ENCODE measurements at places on chromosomes 5 and 9. TPM values are rescaled to one million over a fixed set of nuclear protein-coding genes. Genes with fewer than 3 reads are reported as not detected.
A peak's percentile ranks its signal among the peaks of the same experiment; 100 is the strongest.

PRSS3 gene
- not detected for total RNA-seq

DNA sequence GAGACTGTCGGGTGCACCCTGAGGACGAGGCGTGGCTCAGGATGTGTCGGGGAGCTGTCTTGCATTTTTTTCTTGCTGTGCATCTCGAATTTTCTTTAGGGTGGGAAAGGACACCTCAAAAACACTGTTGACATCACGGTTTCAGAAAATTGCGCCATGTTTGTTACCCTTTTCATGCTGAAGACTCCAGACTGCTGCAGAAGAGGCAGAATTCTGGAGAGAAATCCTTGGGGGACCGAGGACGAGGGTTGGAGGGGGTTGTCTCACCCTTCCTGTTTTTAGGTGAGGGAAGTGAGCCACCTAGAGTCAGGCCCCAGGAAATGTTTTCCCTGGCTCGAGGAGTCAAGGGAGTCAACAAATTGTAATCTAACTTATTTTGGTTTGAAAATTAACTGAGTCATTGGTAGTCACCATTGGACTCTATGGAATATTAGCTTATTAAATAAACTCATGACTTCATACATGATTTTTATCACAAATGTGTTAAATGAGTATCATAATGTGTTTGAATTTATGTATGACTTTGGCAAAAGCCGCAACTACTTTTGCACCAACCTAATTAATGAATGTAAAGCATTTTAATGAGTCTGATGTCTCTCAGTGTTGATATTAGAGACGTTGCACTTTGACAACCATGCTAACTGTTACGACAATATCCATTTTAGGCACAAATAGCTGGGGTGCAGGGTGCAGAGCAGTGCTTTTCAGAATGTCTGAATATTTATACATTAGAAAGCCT is 724 bp upstream of the LYSMD3 start:
- H3K36me3 ChIP-seq, result peaks cover 10% of the 10 kb centered on the region
- peak overlapping the region; percentile 87 for H3K27ac ChIP-seq
- peaks cover 24% of the 10 kb centered on the region for H3K27me3 ChIP-seq
- H3K4me1 ChIP-seq, result peaks cover 25% of the 10 kb centered on the region

- no peaks in the 10 kb centered on the region for H3K36me3 ChIP-seq
- no peak for DNase-seq
- no peaks in the 10 kb centered on the region for H3K4me1 ChIP-seq
- no peak overlapping the region for H3K27ac ChIP-seq
- peaks cover 5% of the 10 kb centered on the region for H3K27me3 ChIP-seq
These were observed 2.7 kb upstream of the MYMK start for GRCh38 chr9:133527444-133527920.

DNA sequence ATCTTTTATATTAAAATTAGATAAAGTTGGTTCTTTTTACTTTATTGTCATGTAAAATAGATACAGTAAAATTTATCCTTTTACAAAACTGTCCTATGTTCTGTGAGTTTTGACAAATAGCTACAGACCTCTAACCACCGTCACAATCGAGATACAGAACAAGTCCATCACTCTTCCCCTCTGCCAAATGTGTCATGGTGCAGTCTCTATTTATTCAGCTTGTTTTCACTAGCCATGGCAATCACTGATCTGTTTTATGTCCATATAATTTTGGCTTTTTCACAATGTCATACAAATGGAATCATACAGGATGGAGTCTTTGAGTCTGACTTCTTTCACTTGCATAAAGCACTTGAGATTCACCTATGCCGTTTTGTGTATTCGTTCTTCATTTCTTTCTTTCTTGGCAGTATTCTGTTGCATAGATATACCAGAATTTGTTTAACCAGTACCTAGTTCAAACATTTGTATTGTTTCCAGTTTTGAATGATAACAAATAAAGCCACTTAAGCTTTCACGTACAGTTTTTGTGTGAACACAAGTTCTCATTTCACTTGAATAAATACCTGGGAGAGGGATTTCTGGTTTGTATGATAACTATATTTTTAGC is 273.2 kb upstream of the MPDZ start:
- H3K36me3 ChIP-seq, result no peaks in the 10 kb centered on the region
- no peak for DNase-seq
- no peak overlapping the region for H3K27ac ChIP-seq
- H3K4me1 ChIP-seq, result no peaks in the 10 kb centered on the region

DNA sequence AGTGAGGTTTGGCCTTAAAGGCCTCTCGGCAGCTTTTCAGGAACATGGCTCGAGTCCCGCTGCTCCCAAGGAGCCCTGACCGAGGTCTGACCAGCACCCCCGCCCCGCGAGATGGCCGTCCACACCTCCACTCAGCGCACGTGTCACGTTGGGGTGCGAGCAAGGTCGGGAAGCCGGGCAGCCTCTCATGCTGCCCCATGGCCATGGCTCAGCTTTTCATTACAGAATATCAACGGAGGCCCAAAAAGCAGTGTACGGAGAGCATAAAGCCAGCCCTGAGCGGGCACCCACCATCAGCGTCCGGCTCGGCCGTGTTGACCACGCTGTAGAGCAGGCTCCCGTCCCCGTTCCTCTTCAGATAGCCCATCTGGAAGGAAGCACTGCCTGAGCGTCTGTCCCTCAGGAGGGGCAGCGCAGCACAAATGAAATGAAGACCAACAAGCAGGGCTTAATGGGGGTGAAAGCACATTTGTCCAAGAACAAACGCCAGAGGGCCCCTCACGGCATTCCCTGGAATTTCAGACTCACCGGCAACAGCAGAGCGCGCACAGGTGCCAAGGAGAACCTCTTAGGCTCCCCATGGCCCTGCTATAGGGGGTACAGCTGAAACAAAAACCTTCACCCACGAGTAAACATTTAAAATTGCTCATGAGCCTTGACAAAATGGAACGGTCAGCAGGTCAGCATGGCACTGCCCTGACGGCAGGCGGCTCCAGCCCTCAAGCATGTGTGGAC is 11.6 kb downstream of the BRD9 start:
- H3K27me3 ChIP-seq, result no peaks in the 10 kb centered on the region
- peaks cover 72% of the 10 kb centered on the region for H3K36me3 ChIP-seq
- H3K4me3 ChIP-seq, result no peak overlapping the region
- DNase-seq, result no peak
- peak overlapping the region; percentile 35 for H3K27ac ChIP-seq
- peaks cover 18% of the 10 kb centered on the region for H3K4me1 ChIP-seq

- peak; percentile 78 for DNase-seq
- no peak overlapping the region for H3K4me3 ChIP-seq
- H3K27me3 ChIP-seq, result peaks cover 20% of the 10 kb centered on the region
- no peaks in the 10 kb centered on the region for H3K4me1 ChIP-seq
These were observed 326.5 kb downstream of the ZSWIM6 start for GRCh38 chr5:61658592-61659008.

DNA sequence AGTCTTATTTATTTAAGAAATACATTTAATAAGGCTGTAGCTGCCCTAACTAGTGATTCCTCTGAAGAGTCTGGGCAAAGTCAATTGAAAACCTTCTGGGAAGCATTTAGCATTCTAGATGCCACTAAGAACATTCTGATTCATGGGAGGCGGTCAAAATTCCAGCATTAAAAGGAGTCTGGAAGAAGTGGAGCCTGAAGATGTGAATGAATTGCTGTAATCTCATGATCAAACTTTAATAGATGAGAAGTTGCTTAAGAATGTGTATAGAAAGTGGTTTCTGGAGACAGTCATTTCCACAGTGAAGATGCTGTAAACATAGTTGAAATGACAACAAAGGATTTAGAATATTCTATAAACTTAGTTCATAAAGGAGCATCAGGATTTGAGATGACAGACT is 61.4 kb downstream of the WDR41 start:
- H3K27me3 ChIP-seq, result no peaks in the 10 kb centered on the region
- no peak overlapping the region for H3K27ac ChIP-seq
- H3K36me3 ChIP-seq, result peaks cover 24% of the 10 kb centered on the region
- peaks cover 3% of the 10 kb centered on the region for H3K4me1 ChIP-seq
- no peak for DNase-seq
- H3K4me3 ChIP-seq, result no peak overlapping the region

DNA sequence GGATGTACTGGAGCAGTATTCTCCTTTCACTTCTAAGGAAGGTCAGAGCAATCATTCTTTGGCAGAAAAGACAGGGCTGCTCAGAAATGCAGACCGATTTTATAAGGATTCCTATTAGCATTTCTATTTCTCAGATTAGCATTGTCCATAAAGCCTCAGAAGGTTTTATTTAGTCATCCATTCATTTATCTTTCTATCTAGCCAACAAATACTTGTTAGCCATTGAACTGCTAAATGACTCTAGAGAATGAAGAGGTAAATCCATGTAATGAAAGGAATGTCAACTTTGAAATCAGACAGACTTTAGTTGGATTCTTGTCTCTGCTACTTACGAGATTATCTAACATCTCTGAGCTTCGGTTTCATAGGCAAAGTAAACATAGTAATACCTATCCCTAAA is 165.2 kb downstream of the SLC25A46 start:
- no peaks in the 10 kb centered on the region for H3K36me3 ChIP-seq
- H3K4me1 ChIP-seq, result no peaks in the 10 kb centered on the region
- H3K27me3 ChIP-seq, result peaks cover 8% of the 10 kb centered on the region
- H3K4me3 ChIP-seq, result no peak overlapping the region
- no peak overlapping the region for H3K27ac ChIP-seq

GRCh38 chr5:137843676-137844299 is 23.9 kb upstream of the MYOT start:
- H3K4me3 ChIP-seq, result no peak overlapping the region
- H3K27me3 ChIP-seq, result peaks cover 1% of the 10 kb centered on the region
- DNase-seq, result no peak
- H3K36me3 ChIP-seq, result no peaks in the 10 kb centered on the region

DNA sequence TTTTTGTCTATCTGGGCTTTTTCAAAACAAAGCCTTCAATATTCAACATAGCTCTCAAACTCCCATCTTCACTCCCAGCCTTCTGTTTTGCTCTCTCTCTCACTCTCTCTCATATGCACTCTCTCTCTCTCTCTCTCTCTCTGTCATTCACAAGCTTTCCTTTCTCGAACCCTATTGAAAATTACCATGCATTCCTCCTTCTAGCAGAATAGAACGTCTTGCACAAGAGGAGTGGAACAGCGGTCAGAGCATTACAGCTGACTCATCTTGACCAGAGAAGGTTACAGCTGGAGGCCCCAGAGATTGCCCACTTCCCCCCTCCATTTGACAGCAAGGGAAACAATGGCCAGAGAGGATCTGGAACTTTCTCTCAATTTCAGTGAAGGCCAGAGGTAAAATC is 51.0 kb upstream of the LIFR start:
- no peak overlapping the region for H3K27ac ChIP-seq
- DNase-seq, result no peak
- H3K4me3 ChIP-seq, result no peak overlapping the region
- H3K36me3 ChIP-seq, result no peaks in the 10 kb centered on the region
- peaks cover 9% of the 10 kb centered on the region for H3K27me3 ChIP-seq
- no peaks in the 10 kb centered on the region for H3K4me1 ChIP-seq

DNA sequence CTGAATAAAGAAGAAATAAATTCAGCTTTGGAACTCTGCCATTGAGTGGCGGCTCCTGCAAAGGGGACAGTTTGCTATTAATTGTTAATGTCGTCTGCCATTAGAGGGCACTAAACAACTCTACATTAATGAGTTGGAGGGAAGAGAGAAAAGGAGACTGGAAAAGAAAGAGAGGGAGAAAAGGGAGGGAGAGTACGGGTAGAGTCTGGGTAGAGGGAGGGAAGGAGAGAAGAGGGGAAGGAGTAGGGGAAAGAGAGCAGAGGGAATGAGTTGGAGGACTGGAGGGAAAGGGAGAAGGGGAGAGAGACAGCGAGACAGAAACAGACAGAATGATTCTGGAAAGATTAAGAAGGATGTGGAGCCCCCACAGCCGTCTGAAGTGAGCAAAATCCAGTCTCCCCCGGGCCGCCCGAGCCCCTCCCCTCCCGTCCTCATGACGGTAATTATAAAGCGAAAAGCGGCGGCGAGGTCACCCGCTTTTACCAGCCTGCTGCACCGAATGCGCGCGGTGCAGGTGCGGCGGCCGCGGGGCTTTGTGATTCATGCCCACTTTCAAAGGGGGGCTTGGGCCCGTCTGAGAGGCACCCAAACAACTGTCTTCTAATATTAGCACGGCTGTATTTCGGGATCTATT is 1.9 kb upstream of the FST start:
- H3K4me3 ChIP-seq, result peak overlapping the region; percentile 59
- H3K27ac ChIP-seq, result no peak overlapping the region
- no peaks in the 10 kb centered on the region for H3K36me3 ChIP-seq
- no peak for DNase-seq
- H3K27me3 ChIP-seq, result peaks cover 67% of the 10 kb centered on the region

DNA sequence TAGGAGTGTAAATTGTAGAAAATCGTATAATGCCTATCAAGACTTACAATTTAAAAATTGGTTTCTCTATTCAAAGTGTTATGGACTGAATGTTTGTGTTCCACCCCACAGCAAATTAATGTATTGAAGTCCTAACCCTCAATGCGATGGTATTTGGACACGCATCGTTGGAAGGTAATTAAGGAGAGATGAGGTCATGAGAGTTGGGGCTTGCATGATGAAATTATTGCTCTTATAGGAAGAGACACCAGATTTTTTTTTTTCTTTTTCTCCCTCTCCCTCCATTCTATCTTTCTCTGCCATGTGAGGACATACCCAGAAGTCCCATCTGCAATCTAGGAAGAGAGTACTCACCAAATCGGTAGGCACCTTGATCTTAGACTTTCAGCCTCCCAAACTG is 189.2 kb downstream of the MAN2A1 start:
- H3K36me3 ChIP-seq, result no peaks in the 10 kb centered on the region
- no peaks in the 10 kb centered on the region for H3K27me3 ChIP-seq
- H3K4me3 ChIP-seq, result no peak overlapping the region
- H3K4me1 ChIP-seq, result peaks cover 14% of the 10 kb centered on the region

DNA sequence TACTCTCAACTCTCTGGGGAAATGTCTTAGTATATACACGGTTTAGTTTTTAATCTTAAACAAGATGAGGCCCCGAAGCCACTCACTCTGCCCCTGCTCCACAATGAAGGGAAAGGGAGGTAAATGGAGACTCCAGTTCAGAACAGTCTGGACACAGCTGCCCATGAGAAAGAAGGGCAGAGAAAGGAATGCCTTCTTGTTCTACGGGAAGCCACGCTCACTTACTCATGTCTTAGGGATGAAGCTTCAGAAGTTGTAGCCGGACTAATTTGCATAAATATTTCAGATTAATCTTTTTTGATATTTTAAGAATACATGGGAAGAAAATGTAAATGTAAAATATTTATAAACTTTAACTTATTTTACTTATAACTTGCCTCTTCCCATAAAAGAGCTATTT is 94.0 kb downstream of the COL23A1 start:
- DNase-seq, result no peak
- no peak overlapping the region for H3K4me3 ChIP-seq
- H3K36me3 ChIP-seq, result no peaks in the 10 kb centered on the region
- no peaks in the 10 kb centered on the region for H3K4me1 ChIP-seq
